Mammary epithelial cell (primary cell): ENCODE measurements at places on chromosomes 7 and 10. TPM values are rescaled to one million over a fixed set of nuclear protein-coding genes. Genes with fewer than 3 reads are reported as not detected.

Gene ABCC2
- 0.76 TPM for polyA plus RNA-seq

- no peak for DNase-seq
These were observed 12.0 kb upstream of the ZNF800 start for GRCh38 chr7:127404286-127405072.

DNA sequence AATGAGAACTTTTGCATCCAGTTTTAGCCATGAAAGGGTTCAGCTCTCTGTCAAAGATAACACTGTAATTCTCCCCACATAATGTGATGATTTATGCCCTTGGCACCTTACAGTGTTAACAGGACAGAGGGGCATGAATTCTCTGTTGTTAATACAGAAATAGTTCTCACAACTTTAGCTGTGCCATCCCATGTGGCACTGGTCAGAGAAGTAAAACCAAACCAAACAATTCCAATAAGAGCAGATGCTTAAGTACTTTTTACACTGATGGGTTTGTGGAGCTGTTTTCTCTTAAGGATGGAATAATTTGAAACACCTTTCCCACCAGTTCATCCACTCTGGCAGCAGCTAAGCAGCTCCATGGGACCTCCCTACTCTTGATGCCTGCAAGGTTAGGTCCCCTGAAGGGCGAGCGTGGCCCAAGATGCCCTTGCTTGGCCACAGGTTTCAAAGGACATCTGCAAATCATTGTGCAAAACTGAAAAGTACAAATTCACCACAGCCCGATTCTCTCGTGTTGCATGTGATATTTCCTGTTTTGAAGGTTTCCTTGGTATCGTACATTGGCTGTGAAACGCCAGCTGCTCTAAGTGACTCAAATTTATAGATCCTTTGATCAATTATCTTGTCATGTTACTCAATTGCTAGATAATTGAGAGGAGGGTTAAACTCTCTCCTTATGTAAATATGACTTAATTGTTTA lies 82.5 kb upstream of the CREB5 start:
- DNase-seq, result no peak

DNA sequence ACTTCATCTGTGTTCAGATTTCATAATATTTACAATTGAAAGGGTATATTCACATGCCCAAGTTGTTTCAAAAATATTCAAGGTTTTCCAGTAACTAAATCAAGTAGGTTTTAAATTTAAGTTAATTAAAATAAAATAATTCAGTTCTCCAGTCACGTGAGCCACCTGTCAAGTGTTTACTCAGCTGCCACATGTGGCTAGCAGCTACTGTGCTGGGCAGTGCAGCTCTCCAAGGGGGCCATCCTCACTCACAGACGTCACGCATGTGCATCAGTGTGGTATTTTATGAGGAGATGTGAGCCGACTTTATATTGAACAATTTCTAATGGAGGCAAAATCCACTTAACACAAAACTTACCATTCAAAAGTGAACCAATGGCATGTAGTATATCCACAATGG lies 69.7 kb upstream of the CAMK2B start:
- DNase-seq, result no peak

DNA sequence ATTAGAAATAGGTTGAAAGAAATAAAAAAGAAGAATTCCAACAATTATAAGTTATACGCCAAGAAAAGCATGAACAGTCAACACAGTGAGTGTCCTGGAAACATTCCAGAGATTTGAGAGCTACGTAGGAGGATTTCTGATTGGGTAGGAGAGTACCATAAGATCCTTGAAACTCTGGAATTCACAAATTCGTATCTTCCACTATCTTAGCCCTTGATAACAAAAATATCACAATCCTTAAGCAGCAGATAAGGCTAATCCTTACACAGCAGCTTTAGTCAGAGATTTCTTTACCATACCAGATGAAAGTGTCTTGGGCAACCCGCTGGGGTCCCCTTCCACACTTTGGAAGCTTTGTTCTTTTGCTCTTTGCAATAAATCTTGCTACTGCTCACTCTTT lies 8.2 kb downstream of the TPK1 start:
- no peak for DNase-seq

- DNase-seq, result no peak
These were observed 46.0 kb upstream of the OPTN start for GRCh38 chr10:13053794-13054462.

Gene DMBT1
- polyA plus RNA-seq, result 1.1 TPM

GRCh38 chr10:24223341-24223740 lies 14.4 kb downstream of the KIAA1217 start:
- DNase-seq, result no peak

DNA sequence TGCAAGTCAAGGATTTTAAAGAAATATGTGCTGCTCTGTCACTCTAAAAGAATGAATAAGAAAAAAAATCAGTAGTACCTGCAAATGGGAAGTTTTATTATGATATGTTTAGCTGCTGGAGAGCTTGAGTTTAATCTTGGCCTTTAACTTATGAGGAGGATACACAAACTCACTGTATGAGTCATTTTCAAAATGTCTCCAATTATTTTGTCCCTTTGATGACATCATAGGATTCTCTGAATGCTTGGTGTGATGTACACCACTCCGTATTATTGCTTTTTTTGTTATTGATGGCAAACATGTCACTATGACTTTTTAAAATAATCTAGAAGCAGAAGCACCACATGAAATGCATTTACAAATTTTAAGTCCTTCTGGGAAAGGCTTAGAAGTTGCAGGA lies 125.8 kb downstream of the RALA start:
- DNase-seq, result peak; percentile 26

GRCh38 chr10:11864727-11865126 lies 41.6 kb downstream of the PROSER2 start:
- no peak for DNase-seq

DNA sequence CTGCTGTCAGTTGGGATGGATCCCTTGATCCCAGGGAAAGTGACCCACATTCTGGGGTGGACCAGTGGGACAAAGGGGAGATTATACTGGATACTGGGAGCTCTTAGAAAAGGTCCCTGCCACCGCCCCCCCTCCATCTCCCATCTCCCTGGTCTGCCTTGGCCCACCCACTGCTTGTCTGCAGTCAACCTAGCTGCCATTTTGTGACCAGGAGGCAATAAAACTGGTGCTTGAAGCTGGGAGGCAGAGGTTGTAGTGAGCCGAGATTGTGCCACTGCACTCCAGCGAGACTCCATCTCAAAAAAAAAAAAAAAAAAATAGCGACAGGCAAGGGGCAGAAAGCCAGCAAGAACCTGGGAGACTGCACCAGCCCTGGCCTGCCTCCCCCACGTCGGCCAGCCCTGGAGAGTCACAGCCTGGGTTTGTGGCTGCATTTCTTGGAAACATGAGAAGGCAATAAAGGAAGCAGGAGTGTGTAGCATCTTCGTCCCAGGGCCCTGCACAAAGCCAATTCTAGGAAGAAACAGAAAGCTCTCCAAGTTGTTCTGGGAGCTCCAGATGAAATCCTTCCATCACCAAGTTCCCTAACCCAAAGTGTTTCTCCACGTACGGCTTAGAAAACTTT lies 4.7 kb upstream of the ARPC1B start:
- no peak for DNase-seq

DNA sequence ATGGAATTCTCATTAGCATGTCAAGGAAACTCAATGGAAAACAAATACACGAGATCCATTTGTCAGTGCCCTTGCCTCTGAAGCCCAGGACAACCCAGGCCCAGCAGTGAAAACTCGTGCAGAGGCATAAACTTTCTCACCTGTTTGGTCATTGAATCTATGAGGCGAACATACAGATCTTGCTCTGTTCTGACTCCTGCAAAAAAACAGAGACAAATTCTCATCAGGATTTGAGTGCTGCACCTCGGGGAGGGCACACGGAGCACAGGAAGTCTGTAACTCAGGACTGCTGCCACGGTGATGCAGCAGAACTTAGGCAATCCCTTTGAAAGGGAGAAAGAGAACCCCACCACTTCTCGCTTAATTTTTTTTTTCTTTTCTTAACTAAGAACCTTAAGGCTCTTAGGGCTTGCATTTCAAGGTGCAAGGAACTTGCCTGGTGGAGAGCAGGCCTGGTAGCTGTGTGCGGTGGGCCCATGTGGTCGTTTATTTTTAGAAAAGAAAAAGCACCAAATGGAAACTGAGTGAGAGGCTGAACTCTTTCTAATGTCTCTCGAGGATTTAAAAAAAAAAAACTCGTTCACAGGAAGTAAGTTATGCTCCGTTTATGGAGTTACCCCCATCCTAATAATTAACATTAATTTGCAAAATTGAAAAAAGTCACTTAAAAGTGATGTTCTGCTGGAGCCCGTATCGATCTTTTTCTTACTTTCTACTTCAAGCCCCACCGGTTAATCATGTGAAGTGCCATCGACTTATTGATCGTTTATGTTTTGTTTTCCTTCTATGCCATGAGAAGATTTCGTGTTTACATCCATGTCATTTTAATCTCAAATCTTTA lies 1.8 kb downstream of the EBF3 start:
- no peak for DNase-seq

GRCh38 chr10:76337641-76338040 lies 906.2 kb downstream of the LRMDA start:
- peak; percentile 41 for DNase-seq

- DNase-seq, result peak; percentile 50
These were observed 95.8 kb downstream of the HIP1 start for GRCh38 chr7:75642810-75643486.

Gene KLF14
- not detected for polyA plus RNA-seq

DNA sequence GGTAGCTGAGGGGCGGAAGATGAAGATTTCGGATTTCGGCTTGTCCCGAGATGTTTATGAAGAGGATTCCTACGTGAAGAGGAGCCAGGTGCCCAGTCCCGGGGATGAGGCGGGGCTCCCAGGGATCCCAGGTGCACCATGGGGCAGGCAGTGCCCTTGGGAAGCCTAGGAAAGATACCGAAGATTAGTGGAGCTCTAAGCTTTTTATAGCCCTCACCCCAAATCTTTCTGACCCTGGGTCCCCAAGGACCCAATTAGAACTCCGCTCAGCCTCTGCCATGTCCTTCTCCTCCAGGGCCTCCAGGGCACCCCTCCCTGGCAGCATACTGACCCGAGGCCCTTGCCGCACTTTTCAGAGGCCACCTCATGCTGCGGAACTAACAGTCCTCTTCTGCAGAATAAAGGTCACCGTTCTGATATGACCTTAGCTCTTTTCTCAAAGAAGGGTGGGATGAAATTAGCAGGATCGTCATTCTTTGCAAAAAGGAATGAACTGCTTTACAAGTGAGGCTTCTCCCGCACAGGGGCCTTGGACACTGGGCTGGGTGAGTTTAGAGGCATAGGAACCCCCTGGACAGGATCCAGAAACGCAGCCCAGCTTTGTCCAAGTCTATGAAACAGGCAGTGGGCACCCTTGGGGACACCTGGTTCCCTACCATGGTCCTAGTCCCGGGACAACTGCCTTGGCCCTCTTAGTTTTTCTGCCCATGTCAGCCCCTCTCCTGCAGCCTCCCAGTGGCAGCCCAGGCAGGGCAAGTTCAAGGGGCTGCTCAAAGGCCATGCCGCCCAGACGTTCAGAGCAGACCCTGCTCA lies 17.9 kb upstream of the CSGALNACT2 start:
- DNase-seq, result no peak

GRCh38 chr10:71092812-71093401 lies 119.5 kb upstream of the UNC5B start:
- DNase-seq, result no peak

DNA sequence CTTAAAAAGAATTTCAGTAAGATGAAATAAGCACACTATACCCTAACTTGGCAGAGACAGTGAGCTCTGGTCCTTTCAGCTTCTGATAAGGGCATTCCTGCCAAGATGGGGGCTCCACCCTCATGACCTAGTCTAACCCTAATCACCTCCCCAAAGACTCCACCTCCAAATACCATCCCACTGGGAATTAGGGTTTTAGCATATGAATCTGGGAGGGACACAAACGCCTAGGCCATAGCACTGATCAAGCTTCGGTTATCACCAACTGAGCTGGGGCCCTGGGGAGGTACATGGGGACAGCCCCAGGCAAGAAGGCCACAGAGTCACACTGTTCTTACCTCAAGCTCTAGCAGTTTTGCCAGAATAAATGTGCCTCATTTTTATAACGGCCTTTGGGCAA lies 31.4 kb downstream of the PALS2 start:
- DNase-seq, result no peak

DNA sequence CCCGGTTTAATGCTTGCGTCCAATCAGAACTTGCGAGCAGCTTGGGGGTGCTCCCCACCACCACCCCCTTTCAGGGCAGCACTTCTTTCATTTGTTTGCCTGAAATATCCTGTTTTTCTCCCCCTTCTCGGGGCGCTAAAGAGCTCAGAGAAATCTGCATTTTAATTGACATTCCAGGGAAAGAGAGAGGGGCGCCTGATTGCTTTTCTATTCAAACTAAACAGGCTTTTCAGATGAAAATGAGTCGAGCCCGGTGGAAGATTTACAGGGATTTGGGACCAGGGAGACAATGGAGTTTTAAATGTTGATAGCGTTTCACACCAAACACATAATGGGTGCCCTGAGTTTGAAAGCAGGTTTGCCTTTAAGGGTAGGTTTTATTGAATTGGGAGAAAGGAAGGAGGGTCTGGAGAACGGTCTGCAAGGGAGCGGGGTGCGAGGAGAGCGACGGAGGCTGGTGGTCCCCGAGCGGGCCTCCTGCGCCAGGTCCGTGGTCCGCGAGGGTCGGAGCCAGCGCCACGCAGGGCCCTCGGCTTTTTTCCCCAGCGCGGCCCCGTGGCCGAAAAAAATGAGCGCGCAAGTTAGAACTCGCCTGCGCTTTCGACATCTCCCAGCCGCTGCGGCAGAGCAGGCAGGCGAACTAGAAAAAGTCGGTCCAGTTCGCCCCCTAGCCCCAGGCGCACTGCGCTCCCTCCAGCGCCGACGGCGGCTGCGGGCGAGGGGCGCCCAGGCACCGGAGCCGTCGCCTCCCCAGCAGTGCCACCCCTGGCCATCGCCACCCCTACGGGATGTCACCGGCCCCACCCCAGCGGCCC lies 1.3 kb downstream of the FGFR2 start:
- DNase-seq, result peak; percentile 77

Gene PRDX3
- polyA plus RNA-seq, result 167 TPM

DNA sequence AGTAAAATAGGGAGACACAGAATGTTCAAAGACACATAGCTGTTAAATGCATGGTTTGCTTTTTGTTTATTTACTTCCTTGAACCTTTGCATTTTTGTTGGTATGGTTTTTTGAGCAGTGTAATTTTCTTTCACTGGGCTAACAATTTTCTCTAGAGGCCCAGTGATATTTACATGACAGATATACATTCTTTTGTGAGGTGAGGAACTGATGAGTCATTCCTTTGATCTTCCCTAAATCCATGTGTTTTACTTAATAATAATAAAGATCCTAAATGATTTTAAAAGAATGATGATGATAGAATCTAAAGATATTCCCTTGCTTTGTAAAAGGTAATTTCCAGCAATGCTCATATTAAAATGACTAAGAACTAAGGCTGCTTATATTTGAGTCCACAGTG lies 188.5 kb upstream of the ANK3 start:
- peak; percentile 11 for DNase-seq

- no peak for DNase-seq
These were observed 20.8 kb downstream of the LOXL4 start for GRCh38 chr10:98246911-98247805.

Gene SEC61A2
- 7.5 TPM for polyA plus RNA-seq
